ENCODE measurements at places on chromosomes 7 and 10.

GRCh38 chr10:57457972-57458512 lies 809.7 kb downstream of the IPMK start:
- no peak for DNase-seq

DNA sequence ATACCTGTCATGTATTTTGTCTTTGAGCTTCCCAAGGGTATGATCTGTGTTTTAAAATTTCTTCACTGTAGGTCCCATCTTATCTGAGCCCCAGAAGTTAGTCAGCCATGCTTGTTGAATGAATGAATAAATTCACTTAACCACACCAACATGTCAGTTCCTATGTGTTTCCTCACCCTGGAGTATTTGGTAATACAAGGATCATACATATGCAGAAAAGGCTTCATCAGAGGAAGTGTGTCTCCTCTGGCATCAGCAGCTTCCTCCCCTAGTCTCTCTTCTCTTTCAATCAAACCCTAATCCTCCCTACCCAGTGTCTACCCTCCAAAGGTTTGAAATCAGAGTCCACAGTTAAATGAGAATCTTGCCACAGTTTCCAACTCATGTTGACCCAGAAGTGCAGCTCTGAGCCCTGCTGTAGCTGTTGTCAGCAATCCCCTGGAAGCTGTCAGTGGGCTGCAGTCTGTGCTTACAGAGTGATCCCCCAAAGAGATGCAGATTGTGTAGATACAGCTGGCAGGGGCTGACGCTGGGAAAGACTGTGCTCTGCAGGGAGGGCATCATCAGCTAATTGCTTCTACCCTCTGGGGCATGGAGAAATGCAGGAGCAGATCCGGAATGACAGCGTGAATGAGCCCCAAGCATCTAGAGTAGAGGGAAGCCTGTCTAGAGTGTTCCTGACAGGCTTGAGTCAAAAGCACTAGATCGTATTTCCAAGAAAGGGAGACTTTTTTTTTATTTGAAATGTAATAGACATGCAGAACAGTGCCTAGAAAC lies 105.0 kb upstream of the WDR11 start:
- no peak for DNase-seq

- DNase-seq = no peak
Observed at GRCh38 chr7:130513447-130513846, 21.6 kb downstream of the MEST start.

DNA sequence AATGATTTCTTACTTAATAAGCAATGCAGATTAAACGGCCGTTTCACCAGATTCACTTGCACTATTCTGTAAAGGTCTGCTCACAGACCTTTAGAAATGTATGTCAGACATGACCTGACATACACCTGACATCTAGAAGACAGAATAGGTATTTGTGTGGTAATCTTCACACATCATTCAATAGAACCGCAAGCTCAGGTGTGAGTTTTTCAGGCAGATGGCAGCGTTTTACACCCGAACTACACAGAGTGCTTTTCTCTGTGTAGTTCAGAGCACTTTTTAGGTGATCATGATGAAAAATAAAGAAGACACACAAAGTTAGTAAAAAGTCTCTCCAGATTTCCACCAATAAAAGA lies 63.2 kb downstream of the PRKCQ start:
- no peak for DNase-seq

GRCh38 chr7:13197501-13197900 lies 510.1 kb downstream of the ARL4A start:
- DNase-seq = no peak

DNA sequence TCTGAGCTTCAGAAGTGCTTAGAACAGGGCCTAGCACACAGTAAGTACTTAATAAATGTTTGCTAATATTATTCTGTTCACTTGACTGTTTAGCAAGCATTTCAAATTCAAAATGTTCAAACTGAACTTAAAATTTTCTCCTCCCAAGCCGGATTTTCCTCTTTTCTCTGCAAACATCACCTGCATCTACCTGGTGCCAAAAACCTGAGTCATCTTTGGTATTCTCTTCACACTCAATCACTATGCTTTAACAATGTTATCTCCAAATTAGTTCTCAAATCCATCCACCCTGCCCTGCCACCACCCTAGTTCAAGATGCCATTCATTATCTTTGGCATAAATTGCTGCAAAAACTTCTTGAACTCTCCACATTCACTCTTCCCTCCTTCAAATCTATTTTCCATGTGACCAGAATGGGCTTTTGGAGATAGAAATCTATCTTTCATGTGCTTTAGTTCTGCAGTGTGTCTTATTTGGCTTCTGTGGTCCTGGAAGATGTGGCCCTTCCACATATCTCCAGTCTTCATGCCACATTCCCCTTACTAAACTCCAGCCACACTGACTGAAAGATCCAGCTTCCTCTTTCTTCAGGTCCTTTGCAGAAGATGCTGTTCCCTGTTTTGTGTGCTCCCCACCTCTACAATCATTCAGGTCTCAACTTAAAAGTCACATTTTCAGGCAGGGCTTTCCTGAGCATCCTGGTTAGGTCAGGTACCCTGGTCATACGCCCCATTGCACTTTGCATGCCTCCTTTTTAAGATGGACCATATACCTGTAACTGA lies 2.0 kb downstream of the GGCT start:
- no peak for DNase-seq

- no peak for DNase-seq
Observed at GRCh38 chr10:51176976-51177695, 102.8 kb downstream of the PRKG1 start.

Data from stimulated activated effector memory CD8-positive, alpha-beta T cell treated with anti-CD3 and anti-CD28 coated beads, Interleukin-12 subunit alpha, Interleukin-12 subunit beta, amount 100 ng/mL, for 72 hours (primary cell).